ENCODE measurements at places on chromosomes 4 and X.

DNA sequence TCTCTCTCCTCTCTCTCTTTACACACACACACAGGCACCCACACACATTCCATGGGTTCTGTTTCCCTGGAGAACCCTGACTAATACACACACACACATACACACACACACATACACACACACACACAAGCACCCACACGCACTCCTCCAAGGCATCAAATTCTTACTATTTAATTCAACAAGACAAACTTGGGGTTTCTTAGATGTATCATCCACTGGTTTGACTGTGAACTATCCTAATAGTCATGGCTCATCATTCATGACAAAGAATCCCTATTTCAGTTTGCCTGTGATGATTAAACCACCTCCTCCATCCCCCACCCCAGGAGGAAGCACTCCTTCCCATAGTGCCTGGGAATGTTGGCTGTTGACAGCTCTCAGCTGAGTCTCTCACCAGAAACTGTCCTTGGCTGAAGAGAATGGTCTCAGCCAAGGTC, 98.2 kb downstream of the USP46 start:
- H3K27me3 ChIP-seq = peaks cover 12% of the 10 kb centered on the region
- no peak overlapping the region for H3K27ac ChIP-seq
- no peak for DNase-seq
- no peaks in the 10 kb centered on the region for H3K4me1 ChIP-seq

DNA sequence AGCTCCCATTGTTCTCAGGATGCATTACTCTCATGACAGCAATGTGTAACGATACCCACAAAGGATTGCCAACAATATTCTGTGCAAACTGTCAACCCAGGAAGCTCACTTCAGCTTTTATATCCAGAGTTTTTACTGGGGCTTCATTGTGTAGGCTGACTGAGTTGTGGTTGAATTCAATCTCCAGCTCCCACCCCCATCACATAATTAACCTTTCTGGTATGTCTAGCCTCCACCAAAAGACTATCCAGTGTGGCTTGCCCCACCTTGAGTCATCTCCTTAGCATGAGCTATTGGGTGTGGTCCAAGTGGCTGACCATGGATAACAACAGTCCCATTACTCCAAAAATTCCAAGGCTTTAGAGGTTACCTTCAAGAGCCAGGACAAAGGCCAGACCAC, 17.7 kb upstream of the TAB3 start:
- peaks cover 11% of the 10 kb centered on the region for H3K4me1 ChIP-seq
- H3K27me3 ChIP-seq = no peaks in the 10 kb centered on the region
- no peaks in the 10 kb centered on the region for H3K36me3 ChIP-seq
- no peak overlapping the region for H3K4me3 ChIP-seq

DNA sequence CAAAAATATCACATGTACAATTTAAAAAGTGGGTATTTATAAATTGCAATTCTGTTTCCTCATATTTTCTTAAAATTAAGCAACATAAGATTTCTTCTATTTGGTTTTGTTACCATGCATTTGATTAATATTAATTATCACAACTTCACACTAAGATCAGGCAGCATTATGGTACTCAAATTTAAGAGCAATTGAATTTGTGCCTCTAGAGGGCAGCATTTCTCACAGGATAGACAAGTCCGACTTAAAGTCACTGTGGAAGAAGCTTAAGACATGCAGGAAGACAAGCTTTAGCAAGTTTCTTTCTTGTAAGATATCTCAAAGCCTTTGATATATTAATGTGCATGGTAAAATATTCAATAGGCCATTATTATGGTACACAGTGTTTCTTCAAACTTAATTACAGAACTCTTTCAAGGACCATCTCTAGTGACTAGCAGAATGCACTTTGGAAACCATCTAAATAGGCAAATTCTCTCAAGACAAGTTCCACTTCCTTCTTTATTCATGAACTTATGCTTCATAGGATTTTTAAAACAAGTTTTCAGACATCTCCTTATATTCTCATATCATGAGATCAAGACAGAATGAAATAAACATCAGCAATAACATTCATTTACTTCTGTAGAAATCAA, 35.0 kb downstream of the FBXW7 start:
- H3K36me3 ChIP-seq = no peaks in the 10 kb centered on the region
- H3K4me3 ChIP-seq = no peak overlapping the region
- DNase-seq = peak; percentile 63
- H3K27ac ChIP-seq = no peak overlapping the region
- peaks cover 26% of the 10 kb centered on the region for H3K4me1 ChIP-seq
- H3K27me3 ChIP-seq = no peaks in the 10 kb centered on the region

GRCh38 chr4:64200001-64200555, 209.2 kb downstream of the TECRL start:
- no peaks in the 10 kb centered on the region for H3K4me1 ChIP-seq
- H3K27ac ChIP-seq = no peak overlapping the region
- DNase-seq = no peak
- H3K4me3 ChIP-seq = no peak overlapping the region

GRCh38 chrX:21838937-21839333, 482 bp upstream of the MBTPS2 start:
- peak overlapping the region; percentile 84 for H3K4me3 ChIP-seq
- peak overlapping the region; percentile 92 for H3K27ac ChIP-seq

GRCh38 chrX:95764972-95765451, 919.6 kb upstream of the DIAPH2 start:
- DNase-seq = no peak
- no peaks in the 10 kb centered on the region for H3K4me1 ChIP-seq
- no peaks in the 10 kb centered on the region for H3K36me3 ChIP-seq
- H3K27ac ChIP-seq = no peak overlapping the region
- no peaks in the 10 kb centered on the region for H3K27me3 ChIP-seq

GRCh38 chr4:3190549-3190948, 58.4 kb upstream of the MSANTD1 start:
- H3K27ac ChIP-seq = no peak overlapping the region
- H3K36me3 ChIP-seq = peaks cover 36% of the 10 kb centered on the region
- DNase-seq = no peak
- peaks cover 28% of the 10 kb centered on the region for H3K4me1 ChIP-seq

GRCh38 chr4:181877329-181877848, 365.8 kb upstream of the TENM3 start:
- no peak overlapping the region for H3K27ac ChIP-seq
- H3K36me3 ChIP-seq = no peaks in the 10 kb centered on the region
- no peaks in the 10 kb centered on the region for H3K27me3 ChIP-seq
- H3K4me1 ChIP-seq = no peaks in the 10 kb centered on the region

GRCh38 chr4:187251896-187252295, 528.2 kb upstream of the FAT1 start:
- no peak for DNase-seq
- no peaks in the 10 kb centered on the region for H3K36me3 ChIP-seq

DNA sequence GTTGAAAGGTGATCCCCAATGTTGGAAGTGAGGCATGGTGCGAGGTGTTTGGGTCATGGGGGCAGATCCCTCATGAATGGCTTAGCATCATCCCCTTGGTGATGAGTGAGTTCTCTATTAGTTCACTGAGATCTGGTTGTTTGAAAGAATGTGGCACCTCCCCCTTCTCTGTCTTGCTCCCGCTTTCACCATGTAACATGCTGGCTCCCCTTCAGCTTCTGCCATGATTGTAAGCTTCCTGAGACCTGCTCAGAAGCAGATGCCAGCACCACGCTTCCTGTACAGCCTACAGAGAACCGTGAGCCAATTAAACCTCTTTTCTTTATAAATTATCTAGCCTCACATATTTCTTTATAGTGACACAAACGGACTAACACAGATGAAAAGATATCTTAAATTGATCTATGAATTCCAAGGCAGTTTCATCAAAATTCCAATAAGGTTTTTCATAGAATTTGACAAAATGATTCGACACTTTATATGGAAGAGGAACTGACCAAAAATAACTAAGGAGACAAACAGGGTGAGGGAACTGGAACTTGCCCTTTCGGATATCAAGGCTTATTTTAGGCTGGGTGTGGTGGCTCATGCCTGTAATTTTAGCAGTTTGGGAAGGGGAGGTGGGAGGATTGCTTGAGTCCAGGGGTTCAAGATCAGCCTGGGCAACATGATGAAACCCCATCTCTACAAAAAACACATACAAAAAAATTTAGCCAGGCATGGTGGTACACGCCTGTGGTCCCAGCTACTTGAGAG, 56.9 kb upstream of the OGT start:
- no peak for DNase-seq
- peaks cover 10% of the 10 kb centered on the region for H3K36me3 ChIP-seq
- no peak overlapping the region for H3K27ac ChIP-seq
- no peak overlapping the region for H3K4me3 ChIP-seq

GRCh38 chrX:107050195-107050709, 50.2 kb upstream of the MORC4 start:
- H3K4me3 ChIP-seq = no peak overlapping the region
- no peak overlapping the region for H3K27ac ChIP-seq
- no peaks in the 10 kb centered on the region for H3K4me1 ChIP-seq
- DNase-seq = no peak
- H3K36me3 ChIP-seq = no peaks in the 10 kb centered on the region

GRCh38 chr4:94135701-94136100, 72.0 kb upstream of the SMARCAD1 start:
- H3K27me3 ChIP-seq = peaks cover 4% of the 10 kb centered on the region
- no peaks in the 10 kb centered on the region for H3K4me1 ChIP-seq
- no peaks in the 10 kb centered on the region for H3K36me3 ChIP-seq
- H3K4me3 ChIP-seq = no peak overlapping the region
- H3K27ac ChIP-seq = no peak overlapping the region

DNA sequence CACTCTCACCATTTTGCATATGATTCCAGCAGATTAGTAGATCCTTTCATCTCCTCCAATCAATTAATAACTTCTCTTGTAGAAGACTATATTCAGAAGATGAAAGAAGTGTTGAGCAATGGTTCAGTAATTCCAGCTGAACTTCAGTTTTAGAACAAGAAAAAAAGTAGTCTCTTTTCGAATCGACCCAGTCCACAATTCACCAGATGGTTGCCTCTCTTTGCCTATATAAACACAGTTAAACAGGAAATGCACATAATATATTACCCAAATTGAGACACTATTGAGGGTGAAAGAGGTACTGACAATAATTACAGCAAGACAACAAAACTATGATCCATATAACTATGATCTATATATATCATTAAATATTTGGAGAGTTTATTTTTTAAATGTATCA, 16.8 kb upstream of the FAM241A start:
- peaks cover 13% of the 10 kb centered on the region for H3K4me1 ChIP-seq
- no peak for DNase-seq
- no peak overlapping the region for H3K4me3 ChIP-seq
- H3K36me3 ChIP-seq = no peaks in the 10 kb centered on the region
- no peak overlapping the region for H3K27ac ChIP-seq

GRCh38 chr4:48255072-48255958, 14.3 kb downstream of the TEC start:
- no peak overlapping the region for H3K4me3 ChIP-seq
- no peaks in the 10 kb centered on the region for H3K27me3 ChIP-seq
- DNase-seq = no peak
- H3K36me3 ChIP-seq = no peaks in the 10 kb centered on the region
- no peak overlapping the region for H3K27ac ChIP-seq

DNA sequence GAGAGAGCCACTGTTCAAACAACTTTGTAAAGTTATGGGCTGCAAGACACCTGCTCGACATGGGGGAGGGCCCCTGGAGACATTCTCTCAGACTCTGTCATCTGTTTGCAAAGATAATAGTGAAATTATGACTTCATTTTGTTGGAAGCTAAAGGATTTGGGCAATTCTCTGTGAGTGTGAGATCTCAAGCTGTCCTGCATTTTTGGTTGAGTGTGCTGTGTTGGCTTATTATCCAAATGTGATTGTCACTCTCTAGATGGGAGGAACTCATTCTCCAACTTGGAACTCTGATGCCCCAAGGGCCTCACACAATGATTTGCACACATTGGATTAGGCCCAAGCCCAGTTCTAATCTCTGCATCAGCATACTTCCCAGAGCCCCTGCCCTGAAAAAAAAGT, 63.7 kb downstream of the STK32B start:
- H3K36me3 ChIP-seq = no peaks in the 10 kb centered on the region
- DNase-seq = no peak
- no peaks in the 10 kb centered on the region for H3K27me3 ChIP-seq
- H3K27ac ChIP-seq = no peak overlapping the region
- H3K4me1 ChIP-seq = no peaks in the 10 kb centered on the region

DNA sequence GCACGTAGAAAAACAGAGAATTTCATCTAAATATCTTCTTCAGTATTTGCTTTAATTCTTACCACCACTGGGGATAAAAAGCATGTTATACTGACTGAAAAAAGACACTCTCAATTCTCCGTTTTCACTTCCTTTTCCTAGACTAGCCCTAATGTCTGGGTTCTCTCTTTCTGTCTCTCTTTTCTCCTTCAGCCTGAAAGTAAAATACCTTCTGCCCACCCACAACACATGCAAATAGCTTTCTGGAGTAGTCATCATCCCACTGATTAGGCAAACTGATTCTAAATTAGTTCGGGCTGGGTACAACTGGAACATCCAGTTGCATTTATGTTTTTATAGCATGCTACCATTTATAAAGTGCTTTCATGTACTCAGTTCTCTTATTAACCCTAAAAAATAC, 142.4 kb upstream of the ANKRD50 start:
- H3K4me1 ChIP-seq = no peaks in the 10 kb centered on the region
- H3K27ac ChIP-seq = no peak overlapping the region
- no peak overlapping the region for H3K4me3 ChIP-seq
- no peak for DNase-seq
- no peaks in the 10 kb centered on the region for H3K36me3 ChIP-seq

- peaks cover 7% of the 10 kb centered on the region for H3K4me1 ChIP-seq
- H3K36me3 ChIP-seq = no peaks in the 10 kb centered on the region
- H3K27me3 ChIP-seq = peaks cover 2% of the 10 kb centered on the region
These were observed 107.6 kb upstream of the CBR4 start for GRCh38 chr4:169117591-169118081.

DNA sequence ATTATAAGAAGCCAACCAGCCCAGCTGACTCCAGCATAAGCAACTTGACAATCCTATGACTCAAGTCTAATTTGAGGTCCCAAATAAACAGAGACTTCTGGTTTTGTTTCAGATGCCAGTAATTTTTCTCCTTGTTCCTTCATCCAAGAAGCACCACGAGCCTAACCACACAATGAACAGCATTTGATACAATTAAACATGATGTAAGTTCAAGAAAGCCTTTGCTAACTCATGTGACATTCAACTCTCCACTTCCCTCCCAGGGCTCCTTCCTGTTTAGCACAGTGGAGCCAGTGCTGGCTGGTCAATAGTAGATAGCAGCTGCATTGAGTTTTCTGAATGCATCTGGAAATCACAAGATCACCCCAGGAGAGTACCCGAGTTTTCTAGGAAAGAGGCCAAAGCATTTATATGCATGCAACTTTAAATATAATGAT, 206.3 kb downstream of the ARHGAP24 start:
- no peaks in the 10 kb centered on the region for H3K27me3 ChIP-seq
- H3K36me3 ChIP-seq = no peaks in the 10 kb centered on the region
- DNase-seq = no peak
